ENCODE measurements at places on chromosomes 2 and 18.
A peak's percentile ranks its signal among the peaks of the same experiment; 100 is the strongest.

- DNase-seq: no peak
Measured at GRCh38 chr2:190695739-190696138, 46.9 kb downstream of the NAB1 start.

DNA sequence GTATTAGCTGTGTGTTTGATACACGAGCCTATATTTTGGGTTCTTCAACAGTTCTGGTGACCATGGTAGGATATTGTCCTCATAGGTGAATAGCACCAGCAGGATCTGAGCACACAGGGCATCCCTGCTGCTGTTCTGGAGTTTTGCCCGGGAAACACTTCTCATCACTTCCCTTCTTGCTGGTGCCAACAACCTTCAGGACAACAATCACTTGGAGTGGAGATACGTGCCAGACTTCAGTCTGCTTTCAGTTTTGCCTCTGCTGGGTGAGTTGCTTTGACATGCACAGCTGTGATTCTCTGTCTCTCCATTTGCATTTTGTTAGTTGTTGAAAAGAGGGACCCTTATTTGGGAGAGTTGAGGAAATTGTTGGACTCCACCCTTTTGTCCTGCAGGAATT is 1347.2 kb upstream of the DDX18 start:
- no peak for DNase-seq

- no peak for DNase-seq
Measured at GRCh38 chr2:26620031-26620605, 21.0 kb downstream of the CIB4 start.

GRCh38 chr18:11689669-11690565 is 853 bp downstream of the GNAL start:
- no peak for DNase-seq

DNA sequence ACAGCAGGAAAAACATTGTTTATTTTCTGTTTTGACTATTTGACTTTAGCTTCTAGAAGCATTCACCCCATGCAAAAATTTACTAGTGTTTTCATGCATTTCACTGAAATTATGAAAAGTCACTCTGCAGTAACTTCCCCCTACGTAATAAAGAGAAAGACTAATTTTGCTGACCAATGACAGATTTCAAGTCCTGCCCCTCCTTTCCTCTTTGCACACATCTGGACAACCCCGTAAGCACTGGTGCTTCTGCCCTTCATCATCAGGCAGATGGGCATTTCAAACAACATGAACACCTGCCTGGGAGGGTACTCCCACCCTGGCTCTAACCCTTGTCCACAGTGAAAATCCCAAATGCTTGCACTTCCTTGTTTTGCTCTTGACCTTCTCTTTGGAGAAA is 815.0 kb upstream of the ID2 start:
- no peak for DNase-seq

DNA sequence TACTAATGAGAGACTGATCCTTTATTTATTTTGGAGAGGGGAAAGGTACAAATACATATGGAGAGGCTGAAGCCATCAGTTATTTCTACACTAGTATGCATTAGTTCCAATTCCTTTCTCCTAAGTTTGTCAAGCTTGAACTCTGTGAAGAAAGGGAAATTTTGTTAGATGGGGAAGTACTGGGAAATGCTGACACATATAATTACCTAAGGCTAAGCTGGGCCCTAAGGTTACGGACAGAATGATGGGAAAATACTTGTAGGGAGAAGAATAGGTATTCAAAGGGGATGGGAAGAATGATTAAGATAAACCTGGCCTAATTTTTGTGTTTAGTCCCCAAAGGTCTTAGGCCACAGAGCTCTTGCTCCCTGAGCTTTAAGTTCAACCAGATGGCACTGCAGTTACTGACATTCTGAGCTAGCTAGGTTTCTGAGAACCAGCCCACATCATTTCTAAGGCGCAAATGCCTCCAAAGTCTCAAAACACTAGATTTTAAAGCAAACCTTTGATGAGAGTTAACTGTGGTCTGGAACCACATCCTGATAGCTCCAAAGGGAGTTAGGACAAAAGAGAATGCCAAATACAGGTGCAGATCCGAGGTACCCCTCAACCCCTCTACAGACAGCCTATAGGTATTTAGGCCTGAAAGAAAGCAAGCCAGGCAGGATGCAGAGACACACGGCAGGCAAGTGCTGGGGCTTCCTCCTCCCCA is 2.7 kb downstream of the TMEM163 start:
- no peak for DNase-seq

GRCh38 chr2:239775623-239776435 is 249.3 kb downstream of the NDUFA10 start:
- no peak for DNase-seq

DNA sequence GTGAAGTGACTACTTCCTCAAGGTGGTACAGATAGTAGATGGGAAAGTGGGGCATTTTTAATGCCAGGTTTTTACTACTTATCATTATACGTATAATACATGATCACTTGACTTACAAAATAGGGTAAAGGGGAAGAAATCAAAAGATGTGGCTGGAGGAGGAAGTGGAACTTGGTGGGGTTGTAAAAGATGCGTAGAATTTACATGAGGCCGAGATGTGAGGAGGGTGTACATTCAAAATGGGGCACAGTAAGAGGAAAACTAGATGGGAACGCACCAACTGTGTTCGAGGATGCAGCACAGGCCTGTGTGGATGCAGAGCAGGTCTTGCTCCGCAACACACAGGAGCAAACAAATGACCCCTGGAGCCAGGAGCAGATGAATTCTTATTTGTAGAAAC is 403.3 kb downstream of the TXNL1 start:
- DNase-seq: no peak

GRCh38 chr2:195595825-195596224 is 61.2 kb upstream of the SLC39A10 start:
- DNase-seq: no peak

- DNase-seq: no peak
Measured at GRCh38 chr18:63395503-63395902, 26.8 kb downstream of the VPS4B start.

GRCh38 chr2:113268621-113269360 is 9.9 kb downstream of the PAX8 start:
- no peak for DNase-seq

GRCh38 chr2:233409286-233409991 is 55.1 kb downstream of the DGKD start:
- no peak for DNase-seq

GRCh38 chr2:73291093-73291460 is 2.3 kb downstream of the EGR4 start:
- DNase-seq: no peak

DNA sequence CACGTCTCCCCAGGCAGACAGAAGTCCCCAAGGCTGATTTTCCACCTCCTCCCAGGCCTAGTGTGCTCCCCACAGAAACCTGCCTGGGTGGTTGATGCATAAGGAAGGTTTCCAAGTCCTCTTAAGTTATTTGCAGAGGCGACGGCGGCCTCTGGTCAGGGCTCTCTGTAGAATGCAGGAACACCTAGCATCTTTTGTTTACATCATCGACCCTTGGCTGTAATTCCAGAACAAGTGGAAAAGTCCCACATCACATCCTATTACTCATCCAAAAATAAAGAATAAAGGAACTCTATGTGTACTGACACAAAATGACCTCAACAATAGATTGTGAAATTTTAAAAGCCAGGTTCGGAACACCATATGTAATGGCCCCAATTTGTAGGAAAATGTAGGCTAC is 211.1 kb downstream of the ALPK2 start:
- DNase-seq: no peak

- DNase-seq: no peak
Measured at GRCh38 chr2:95347681-95348608, 50.8 kb downstream of the KCNIP3 start.

DNA sequence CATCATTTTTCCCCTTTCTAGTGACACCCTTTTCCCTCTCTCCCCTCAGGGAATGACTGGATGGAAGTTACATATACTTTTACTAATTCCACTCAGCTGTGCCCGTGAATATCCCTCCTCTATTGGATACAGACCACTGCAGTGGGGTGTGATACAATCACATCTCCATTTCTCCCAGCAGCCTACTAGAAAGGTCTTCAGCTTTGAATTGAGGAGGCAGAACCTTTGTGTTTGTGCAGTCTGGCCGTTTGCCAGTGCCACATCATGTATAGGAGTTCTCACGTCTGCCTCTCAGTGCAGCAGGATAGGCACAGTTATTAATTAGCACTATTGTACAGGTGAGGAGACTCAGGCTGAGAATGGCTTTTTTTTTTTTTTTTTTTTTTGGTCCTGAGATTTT is 16.4 kb downstream of the TNFRSF11A start:
- peak; percentile 2 for DNase-seq

DNA sequence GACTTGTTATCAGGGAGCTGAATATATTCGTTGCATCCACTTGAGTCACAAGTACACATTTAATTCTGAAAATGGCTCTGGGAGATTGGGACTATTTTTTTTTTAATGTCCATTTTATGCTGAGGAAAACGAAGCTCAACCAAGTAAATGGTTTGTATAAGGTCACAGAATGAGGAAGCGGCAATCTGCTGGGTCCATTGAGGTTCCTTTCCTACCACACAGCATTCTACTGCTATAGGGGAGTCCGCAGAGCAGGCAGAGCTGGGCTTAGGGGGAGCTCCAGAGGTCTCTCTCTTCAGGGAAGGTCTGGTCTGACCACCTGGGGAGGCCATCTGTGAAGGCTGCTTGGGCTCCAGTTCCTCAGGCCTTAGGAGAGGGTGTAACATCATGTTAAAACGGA is 77.9 kb downstream of the MCFD2 start:
- DNase-seq: no peak

DNA sequence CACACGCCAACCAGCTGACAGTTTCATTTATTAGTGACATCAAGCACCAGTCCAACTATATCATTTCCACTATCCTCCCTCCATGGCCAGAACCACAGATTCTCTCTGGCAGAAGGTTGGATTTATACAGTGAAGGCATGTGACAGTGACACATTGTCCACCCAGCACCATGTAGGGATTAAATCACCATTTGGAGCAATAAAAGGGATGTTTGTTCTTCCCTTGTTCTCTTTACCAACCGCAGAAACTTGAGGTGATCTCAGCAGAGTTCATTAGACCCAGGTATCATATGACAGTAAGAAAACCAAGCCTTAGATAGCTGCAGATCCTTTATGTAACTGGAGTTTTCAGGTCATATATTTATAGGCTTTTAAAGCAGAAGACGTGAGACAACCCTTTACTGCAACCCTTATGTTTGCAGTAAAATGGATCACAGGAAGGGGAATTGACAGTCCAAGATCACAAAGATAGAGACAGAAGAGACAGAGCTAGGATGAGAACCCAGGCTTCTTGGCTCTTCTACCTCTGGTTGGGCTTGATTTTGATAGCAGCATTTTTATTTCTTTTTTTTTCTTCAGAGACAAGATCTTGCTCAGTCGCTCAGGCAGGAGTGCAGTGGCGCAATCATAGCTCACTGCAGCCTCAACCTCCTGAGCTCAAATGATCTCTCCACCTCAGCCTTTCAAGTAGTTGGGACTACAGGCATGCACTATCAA is 80.1 kb downstream of the XDH start:
- no peak for DNase-seq

DNA sequence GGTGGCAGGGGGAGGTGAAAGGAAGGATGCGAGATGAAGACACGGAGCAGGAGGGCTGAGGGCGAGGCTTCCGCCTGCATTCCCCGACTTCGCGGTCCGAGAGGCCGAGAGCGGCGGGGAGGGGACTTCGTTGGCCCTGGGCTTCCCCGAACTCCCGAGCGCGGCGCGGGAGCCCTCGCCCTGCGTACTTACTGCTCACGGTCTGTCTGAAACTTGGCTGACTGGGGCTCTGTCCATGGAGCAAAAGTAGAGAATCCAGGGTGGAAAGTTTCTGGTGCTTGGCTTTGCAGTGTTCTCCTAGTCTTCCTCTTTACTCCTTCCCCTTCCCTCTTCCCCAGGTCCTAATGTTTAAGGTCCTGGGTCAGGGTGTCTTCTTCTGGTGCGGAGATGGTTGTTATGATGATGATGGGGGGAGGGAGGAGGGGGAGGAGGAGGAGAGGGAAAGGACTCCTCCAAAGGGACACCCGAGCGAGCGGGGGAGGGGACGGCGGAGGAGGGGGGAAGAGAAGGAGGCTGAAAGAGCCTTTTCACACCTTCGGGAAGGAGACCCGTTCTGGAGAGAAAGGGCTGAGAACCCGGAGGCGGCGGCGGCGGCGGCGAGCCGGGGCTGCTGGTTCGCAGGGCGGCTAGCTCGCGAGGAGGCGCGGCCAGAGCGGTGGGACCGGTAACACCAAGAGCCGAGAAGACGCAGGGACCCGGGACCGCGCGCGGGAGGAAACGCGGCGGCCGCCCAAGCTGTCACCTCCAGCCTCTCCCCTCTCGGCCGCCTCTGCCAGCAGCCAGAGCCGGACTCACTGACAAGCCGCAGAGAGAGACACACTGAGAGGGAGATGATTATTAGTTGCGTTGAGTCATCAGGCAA is at the start of gene SATB2:
Gene SATB2 (minus strand): TSS at position 793 of the 862 bp plus-strand sequence. CDS start 1,902 bp downstream, outside the sequence.
- no peak for DNase-seq

- no peak for DNase-seq
Measured at GRCh38 chr18:48800876-48801727, 149.7 kb downstream of the SMAD7 start.

DNA sequence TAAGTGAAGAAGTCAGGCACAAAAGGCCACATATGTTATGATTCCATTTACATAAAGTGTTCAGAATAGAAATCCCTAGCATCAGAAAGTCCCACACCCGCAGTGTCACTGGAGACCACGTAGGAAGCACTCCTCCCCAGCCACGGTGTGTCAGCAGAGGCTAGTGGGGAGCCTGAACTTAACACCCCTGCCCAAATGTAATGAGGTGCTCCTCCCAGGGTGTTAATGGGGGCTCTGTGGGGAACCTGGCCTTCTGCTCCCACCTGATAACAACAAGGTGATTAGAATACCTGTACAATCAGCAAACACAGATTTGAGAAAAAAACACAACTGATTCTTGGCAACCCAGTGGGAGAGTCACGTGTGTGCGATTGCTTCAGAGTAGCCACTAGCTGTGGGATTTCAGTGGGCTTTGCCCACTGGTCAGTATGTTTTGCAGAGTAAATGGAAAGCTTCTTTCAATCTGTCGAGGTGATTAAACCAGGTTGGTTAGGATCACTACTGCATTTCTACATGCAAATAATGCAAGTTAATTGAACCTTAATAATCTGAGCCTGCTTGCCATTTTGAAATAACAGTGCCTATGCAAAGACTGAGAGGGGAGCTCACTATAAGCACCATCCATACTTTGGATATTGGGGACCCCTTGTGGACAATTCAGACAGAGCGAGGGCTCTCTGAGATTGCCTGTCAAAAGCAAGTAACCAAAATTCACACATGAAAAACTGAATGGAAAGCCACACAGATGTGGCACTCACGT is 20.6 kb upstream of the ATRAID start:
- DNase-seq: no peak

- no peak for DNase-seq
Measured at GRCh38 chr18:75439348-75439747, 11.8 kb upstream of the SMIM21 start.

All from NCI-H1436 treated with DMSO at 0.1 percent for 48 hours (cell line).